Cortex of kidney (tissue), 1 donor: ENCODE measurements at places on chromosomes 1 and 21.

DNA sequence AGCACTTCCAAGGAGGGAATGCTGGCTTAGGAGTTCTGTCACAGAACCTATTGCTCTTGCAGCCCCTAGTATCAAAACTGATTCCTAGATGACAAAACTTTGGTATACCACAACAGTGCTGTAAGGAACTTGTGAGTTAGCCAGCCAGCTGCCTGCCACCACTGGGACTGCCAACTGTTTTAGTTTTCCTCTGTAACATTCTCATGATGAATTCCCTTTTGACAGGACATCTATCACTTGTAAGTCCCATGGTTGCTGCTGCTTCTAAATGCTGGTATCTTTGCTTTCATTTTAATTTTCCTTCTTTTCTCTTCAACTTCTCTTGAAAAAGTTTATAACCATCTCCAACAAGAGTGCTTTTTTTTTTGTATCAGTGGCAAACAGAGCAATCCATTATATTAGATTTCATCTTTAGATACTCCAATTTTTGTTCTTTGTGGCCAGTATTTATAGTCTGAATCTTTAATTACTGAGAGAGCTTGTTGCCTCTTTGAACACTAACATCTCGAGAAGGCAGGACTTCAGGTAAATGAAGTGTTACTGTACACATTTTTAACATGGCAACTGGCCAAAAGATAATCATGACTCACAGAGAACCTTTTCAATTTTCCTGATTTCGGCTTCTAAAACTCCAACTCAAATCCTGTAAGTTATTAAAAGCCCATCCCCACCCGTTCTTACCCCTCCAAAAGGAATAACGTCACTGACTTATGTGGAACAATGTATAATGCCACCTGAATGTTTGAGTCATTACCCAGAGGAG lies 19.8 kb downstream of the DBT start:
- no peak for DNase-seq

GRCh38 chr1:92404661-92405060 lies 82.1 kb downstream of the GFI1 start:
- DNase-seq = no peak

DNA sequence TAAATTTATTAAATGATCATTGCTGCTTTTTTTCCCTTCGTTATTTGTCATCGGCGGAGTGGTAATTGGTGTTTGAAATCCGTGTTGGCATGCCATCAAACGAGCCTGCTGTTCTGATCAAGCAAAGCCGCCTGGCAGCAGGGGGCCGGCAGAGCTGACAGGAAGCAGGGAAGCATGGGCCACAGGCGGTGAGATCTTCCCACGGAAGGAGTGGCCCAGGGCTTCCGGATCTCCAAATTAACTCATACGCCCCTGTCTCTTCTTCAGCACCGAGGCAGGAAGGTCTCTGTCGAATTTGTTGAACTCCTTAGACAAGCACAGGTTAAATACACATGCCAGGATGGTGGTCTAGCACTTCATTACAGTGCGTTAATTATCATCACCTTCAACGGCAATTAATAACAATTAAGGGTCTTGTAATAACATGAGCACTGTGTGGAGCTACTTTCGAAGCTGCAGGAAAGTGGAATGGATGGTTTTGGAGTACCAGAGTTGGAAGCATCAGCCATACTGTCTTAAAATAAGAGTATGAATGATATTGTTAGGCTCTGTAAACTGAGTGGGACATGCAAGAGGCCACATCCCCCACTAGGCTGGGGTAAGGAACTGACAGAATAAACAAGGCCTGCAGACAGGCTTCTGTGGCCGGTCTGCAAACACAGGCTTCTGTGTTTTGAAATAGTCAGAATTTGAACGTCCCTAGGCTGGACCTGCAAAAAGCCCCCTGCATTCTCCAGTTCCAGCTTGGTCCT lies 199.4 kb upstream of the DAB1 start:
- no peak for DNase-seq

- DNase-seq = no peak
Measured at GRCh38 chr1:46533179-46533864, 18.1 kb downstream of the KNCN start.

DNA sequence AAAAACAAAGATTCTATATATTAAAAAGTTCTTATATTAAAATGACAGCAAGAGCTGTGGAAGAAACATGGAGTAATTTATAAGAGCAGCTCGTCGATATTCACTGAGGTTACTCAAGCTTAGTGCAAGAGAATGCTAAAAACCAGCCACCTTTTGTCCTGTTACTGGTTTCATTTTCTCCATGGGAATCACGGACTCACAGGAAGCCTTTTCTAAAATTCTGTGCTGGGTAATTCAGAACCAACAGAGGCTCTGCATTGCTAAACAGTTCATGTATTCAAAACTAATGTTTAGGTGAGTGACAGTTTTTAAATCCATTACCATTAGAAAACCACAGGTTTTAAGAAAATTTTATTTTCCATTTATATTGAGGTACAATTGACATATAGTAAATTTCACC lies 147.8 kb upstream of the MAP1LC3C start:
- no peak for DNase-seq

- no peak for DNase-seq
Measured at GRCh38 chr1:181087400-181087901, 1.0 kb upstream of the IER5 start.

DNA sequence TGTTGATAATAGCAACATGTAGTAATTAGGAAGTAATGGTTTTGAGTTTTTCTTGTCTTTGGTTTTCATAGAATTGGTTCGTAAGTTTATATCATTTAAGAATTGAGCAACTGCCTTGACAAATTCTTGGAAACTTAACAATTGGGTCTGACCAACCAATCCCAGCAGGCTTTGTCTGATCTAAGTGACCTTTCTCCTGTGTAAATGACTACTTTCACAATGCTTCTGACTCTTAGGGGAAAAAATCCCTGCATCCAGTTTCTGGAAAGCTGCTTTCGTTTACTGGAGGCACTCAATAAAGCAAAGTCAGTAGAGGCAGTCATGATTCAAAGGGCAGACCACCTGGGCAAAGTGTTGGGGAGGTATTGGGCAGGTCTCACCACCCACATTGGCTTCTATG lies 303.6 kb upstream of the FAM78B start:
- no peak for DNase-seq

- no peak for DNase-seq
Measured at GRCh38 chr1:8560611-8561544, 243.0 kb downstream of the SLC45A1 start.

GRCh38 chr1:231106347-231106746 lies 55.5 kb upstream of the TRIM67 start:
- DNase-seq = no peak
